Progenitor cell of endocrine pancreas (in vitro differentiated cells): ENCODE measurements at places on chromosomes 16 and 17. TPM values are rescaled to one million over a fixed set of nuclear protein-coding genes. Genes with fewer than 3 reads are reported as not detected.

- peak overlapping the region; percentile 63 for H3K4me3 ChIP-seq
- H3K4me1 ChIP-seq, result peaks cover 3% of the 10 kb centered on the region
- peaks cover 32% of the 10 kb centered on the region for H3K27me3 ChIP-seq
- H3K27ac ChIP-seq, result no peak overlapping the region
Measured at GRCh38 chr16:2195322-2196161, 863 bp downstream of the CASKIN1 start.

- H3K4me3 ChIP-seq, result no peak overlapping the region
- no peak for DNase-seq
- no peak overlapping the region for H3K27ac ChIP-seq
- H3K27me3 ChIP-seq, result no peaks in the 10 kb centered on the region
- H3K4me1 ChIP-seq, result peaks cover 6% of the 10 kb centered on the region
- H3K36me3 ChIP-seq, result peaks cover 5% of the 10 kb centered on the region
Measured at GRCh38 chr17:80023481-80024205, 12.0 kb downstream of the TBC1D16 start.

Gene KREMEN2
- 0.31 and 0.47 TPM in 2 replicates for total RNA-seq

Gene POLR3E
- total RNA-seq, result 65.0 and 69.6 TPM in 2 replicates

- peak; percentile 40 for DNase-seq
- H3K36me3 ChIP-seq, result no peaks in the 10 kb centered on the region
- H3K27ac ChIP-seq, result no peak overlapping the region
- H3K27me3 ChIP-seq, result peaks cover 29% of the 10 kb centered on the region
Measured at GRCh38 chr17:34556384-34556783, 23.0 kb upstream of the TMEM132E start.

Gene GJC1
- total RNA-seq, result 75.2 and 76.5 TPM in 2 replicates

DNA sequence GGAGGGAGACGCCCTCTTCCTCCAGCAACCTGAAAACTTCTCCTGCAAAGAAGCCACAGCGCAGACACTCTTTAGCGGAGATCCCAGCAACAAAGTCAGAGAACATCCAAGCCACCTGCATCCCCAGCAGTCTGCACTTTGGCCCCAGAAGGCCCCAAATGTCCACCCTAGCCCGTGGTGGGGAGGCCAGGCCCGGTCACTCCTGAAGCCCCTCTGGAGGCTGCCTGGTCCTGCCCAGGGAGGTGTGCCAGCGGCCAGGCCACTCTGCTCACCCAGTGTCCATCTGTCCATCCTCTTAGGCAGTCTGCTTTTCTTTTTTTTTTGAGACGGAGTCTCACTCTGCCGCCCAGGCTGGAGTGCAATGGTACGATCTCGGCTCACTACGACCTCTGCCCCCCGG is 5.4 kb downstream of the HAGHL start:
- H3K27ac ChIP-seq, result no peak overlapping the region
- H3K4me3 ChIP-seq, result no peak overlapping the region
- H3K4me1 ChIP-seq, result no peaks in the 10 kb centered on the region
- peaks cover 5% of the 10 kb centered on the region for H3K36me3 ChIP-seq
- no peak for DNase-seq

DNA sequence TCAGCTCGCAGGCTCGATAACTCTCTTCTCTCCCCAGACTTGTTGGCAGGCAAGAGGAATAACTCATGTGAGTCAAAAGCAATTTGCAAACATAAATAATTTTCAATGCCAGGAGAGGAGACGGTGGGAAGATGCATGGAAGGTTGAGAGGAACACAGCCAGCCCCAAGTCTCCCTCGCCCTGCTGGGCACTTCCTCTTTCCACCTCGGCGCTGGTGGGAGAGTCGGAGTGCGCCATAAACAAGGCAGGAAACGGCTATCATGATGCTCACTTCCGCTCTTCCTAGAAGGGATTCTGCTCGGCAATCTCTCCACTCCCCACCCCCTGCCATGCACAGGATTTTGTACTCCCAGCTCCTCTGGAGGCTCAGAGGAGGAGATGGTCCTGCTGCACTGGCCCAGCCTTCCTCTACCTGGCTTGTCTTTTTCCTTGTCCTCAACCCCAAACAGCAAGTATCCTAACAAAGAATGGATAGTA is 13.0 kb downstream of the CBX4 start:
- no peak overlapping the region for H3K27ac ChIP-seq
- peaks cover 3% of the 10 kb centered on the region for H3K36me3 ChIP-seq
- H3K4me3 ChIP-seq, result no peak overlapping the region

DNA sequence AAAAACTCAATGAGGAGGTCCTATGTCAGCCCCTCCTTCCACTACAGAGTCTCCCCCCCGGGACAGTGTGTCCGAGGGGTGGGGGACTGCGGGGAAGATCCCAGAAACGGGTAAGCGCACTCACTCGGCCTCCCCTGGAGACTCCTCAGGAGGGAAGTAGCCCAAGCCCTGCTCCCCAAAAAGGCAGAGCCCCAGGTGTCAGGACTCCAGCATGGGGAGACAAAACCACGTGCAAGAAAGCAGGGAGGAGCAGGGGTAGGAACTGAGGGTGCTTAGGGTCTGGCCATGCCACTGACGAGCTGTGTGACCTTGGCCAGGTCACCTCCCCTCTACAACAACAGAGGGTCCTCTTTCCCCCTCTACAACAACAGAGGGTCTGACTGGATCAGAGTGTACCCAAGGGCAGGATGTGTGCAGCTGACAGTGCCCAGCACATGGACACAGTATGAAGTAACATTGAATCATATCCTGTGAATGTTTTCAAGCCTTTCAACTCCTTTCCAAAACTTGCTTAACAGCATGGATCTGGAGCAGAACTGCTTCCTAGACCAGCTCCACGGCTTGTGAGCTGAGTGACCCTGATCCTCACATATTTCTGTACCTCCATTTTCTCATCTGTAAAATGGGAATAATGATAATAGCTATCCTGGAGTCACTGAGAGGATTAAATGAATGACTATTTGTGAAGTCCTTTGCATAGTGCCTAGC is 2.1 kb upstream of the NAGS start:
- peaks cover 45% of the 10 kb centered on the region for H3K27me3 ChIP-seq
- no peak for DNase-seq
- no peak overlapping the region for H3K27ac ChIP-seq
- H3K36me3 ChIP-seq, result no peaks in the 10 kb centered on the region

Gene NPIPB8
- 0.77 and 1.3 TPM in 2 replicates for total RNA-seq

GRCh38 chr17:75587675-75588595 is at the start of gene MYO15B:
Gene MYO15B (plus strand): TSS chr17:75587800. CDS start chr17:75588058, 258 bp downstream.
- peak within 1 kb of the TSS; percentile 72 for H3K4me3 ChIP-seq
- no peaks in the 10 kb centered on the region for H3K27me3 ChIP-seq
- no peaks in the 10 kb centered on the region for H3K36me3 ChIP-seq
- H3K4me1 ChIP-seq, result peaks cover 5% of the 10 kb centered on the region

DNA sequence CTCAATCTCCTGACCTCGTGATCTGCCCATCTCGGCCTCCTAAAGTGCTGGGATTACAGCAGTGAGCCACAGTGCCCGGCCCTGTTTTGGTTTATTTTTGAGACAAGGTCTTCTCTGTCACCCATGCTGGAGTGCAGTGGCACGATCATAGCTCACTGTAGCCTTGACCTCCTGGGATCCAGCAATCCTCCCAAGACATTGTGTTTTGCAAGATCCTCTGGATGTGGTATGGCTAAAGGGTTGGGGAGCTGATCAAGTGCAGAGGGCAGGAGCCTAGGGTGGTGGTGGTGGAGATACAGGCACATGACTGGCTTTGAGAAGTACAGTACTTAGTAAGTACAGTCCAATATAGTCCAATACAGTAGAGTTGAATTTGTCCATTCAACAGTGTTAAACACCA is 16.6 kb upstream of the TNS4 start:
- no peaks in the 10 kb centered on the region for H3K4me1 ChIP-seq
- H3K27me3 ChIP-seq, result peaks cover 28% of the 10 kb centered on the region
- no peak overlapping the region for H3K4me3 ChIP-seq
- H3K36me3 ChIP-seq, result no peaks in the 10 kb centered on the region

DNA sequence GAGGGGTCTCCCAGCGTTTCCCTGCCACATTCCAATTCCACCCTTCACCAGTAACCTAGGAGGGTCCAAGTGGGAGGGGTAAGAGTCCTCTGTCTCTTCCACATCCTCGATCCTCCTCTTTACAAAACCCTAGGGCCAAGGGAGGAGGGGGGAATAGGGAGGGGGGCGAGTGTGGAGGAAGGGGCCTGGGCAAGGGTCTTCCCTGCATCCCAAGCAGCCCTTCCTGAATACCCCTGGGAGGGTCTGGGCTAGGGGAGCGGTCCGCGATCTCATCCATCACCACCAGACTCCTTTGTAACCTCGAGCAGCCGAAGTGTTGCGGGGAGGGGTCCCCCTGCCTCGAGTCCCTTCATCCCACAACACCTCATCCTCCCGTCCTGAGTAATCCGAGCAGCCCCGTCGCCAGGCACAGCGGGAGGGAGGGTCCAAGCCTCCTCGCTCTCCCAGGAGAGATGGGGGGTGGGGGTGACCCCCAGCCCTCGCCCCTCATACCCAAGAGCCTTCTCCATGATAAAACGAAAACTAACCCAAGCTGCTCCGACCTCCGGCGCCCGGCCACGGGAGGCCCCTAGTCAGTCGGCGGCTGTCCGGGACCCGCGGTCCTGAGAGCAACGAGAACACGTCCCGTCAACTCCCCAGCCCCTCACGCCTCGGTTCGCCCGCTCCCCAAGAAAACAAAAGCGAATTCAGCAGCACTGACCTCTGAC is 502 bp downstream of the SMPD3 start:
- H3K27me3 ChIP-seq, result peaks cover 25% of the 10 kb centered on the region
- H3K36me3 ChIP-seq, result no peaks in the 10 kb centered on the region
- H3K27ac ChIP-seq, result no peak overlapping the region
- peaks cover 10% of the 10 kb centered on the region for H3K4me1 ChIP-seq

- peaks cover 5% of the 10 kb centered on the region for H3K4me1 ChIP-seq
- H3K27ac ChIP-seq, result no peak overlapping the region
- H3K4me3 ChIP-seq, result no peak overlapping the region
- H3K27me3 ChIP-seq, result peaks cover 77% of the 10 kb centered on the region
- H3K36me3 ChIP-seq, result no peaks in the 10 kb centered on the region
Measured at GRCh38 chr17:8015236-8015956, 13.0 kb downstream of the GUCY2D start.

DNA sequence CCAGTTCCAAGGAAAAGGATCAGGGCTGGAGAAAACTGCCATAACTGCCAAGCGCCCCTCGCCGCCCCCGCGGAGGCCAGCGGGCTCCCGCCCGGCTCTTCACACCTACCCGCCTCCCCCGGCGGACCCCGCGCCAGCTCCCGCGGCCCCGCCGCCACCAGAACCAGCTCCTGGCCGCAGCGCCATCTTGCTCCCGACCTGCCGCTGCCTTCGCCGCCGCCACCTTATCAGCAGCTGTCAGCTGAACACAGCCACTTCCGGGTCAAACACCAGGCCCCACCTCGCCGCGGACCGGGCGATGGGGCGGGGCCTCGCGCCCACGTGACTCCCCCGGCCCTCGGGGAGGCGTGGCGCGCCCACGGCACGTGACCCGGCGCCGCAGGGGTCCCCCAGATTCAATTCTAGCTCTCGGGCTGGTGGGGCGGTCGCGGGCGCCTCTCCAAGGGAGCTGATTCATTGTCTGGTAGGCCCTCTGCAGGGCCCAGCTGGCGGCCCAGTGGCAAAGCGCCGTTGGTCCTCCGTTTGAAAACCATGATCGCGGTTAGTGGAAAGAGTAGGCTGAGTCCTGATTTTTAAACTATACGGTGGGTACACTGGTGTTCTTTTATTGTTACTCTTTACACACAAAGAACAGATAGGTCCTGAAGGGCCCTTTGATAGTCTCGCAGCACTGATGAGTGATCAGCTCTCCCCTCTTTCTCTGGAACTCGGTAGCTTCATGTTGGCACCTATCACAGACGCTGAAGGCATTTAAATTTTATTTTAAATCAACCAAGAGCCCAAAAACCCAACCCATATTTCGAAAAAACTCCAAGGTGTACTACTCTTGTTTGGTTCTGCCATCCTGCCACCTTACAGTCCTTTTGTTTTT is at the start of gene SYNRG:
Gene SYNRG, minus strand, starts transcription at position 249 of the 871 bp plus-strand sequence. Its CDS starts 63 bp downstream, at position 186.
- peak within 1 kb of the TSS; percentile 92 for H3K4me3 ChIP-seq
- peak; percentile 96 for DNase-seq
- H3K36me3 ChIP-seq, result peaks cover 20% of the 10 kb centered on the region
- peak within 1 kb of the TSS; percentile 97 for H3K27ac ChIP-seq
- peaks cover 14% of the 10 kb centered on the region for H3K4me1 ChIP-seq

Gene PTRH2
- total RNA-seq, result 19.2 and 23.8 TPM in 2 replicates

GRCh38 chr16:22214402-22214801 is 8.3 kb downstream of the EEF2K start:
- no peaks in the 10 kb centered on the region for H3K27me3 ChIP-seq
- H3K36me3 ChIP-seq, result peaks cover 3% of the 10 kb centered on the region
- no peak for DNase-seq
- H3K27ac ChIP-seq, result no peak overlapping the region

Gene ZFP90
- 58.6 and 60.3 TPM in 2 replicates for total RNA-seq

Gene PDILT
- total RNA-seq, result not detected in 2 replicates

GRCh38 chr16:4115209-4115948 is 863 bp downstream of the ADCY9 start:
- peaks cover 56% of the 10 kb centered on the region for H3K27me3 ChIP-seq
- peaks cover 6% of the 10 kb centered on the region for H3K36me3 ChIP-seq
- H3K27ac ChIP-seq, result no peak overlapping the region
- DNase-seq, result peak; percentile 41

GRCh38 chr16:84058664-84059063 is 16.1 kb upstream of the SLC38A8 start:
- no peaks in the 10 kb centered on the region for H3K27me3 ChIP-seq
- H3K4me1 ChIP-seq, result peaks cover 4% of the 10 kb centered on the region
- peaks cover 28% of the 10 kb centered on the region for H3K36me3 ChIP-seq
- H3K27ac ChIP-seq, result no peak overlapping the region
- DNase-seq, result no peak
- no peak overlapping the region for H3K4me3 ChIP-seq

DNA sequence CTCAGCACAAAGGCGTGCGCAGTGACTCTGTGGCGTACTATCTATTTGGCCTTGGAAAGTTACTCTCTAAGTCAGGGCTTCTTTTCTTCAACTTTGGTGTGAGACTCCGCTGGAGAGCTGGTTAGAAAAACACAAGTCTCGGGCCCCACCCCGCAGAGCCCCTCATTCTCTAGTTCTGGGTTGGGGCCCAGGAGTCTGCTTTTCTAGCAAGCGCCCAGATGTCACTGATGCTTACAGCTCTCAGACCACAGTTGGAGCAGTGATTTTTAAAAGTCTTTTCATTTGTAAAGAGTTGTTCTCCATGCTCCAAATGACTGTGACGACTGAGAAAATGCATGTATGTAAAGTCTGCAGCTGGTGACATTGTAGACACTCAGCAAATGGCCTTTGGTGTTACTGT is 582.3 kb downstream of the WWOX start:
- DNase-seq, result no peak
- H3K36me3 ChIP-seq, result no peaks in the 10 kb centered on the region
- H3K4me3 ChIP-seq, result no peak overlapping the region
- no peak overlapping the region for H3K27ac ChIP-seq

Gene SHCBP1
- 7.7 and 8.3 TPM in 2 replicates for total RNA-seq

Gene C16orf96
- 1.2 and 1.7 TPM in 2 replicates for total RNA-seq

DNA sequence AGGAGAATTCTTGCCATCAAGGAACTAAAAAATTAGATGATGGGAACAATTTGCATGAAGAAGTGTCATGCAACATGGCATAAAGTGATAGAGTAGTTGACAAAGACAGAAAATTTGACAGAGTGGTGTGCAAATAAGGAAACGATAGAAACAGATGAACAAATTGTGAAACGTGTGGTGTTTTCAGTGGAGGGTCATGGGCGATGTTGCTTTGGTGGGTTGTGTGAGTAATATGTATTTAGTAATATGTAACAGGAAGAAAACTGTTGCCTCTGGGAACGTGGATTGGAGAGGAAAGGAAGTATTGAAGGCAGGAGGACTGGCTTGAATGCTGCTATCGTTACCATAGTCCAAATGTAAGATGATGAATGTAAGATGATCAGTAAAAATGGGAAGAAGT is 3.6 kb downstream of the COX10 start:
- no peak overlapping the region for H3K27ac ChIP-seq
- H3K4me1 ChIP-seq, result peaks cover 23% of the 10 kb centered on the region
- H3K4me3 ChIP-seq, result no peak overlapping the region
- DNase-seq, result no peak
- H3K36me3 ChIP-seq, result peaks cover 10% of the 10 kb centered on the region

Gene IL21R
- total RNA-seq, result not detected in 2 replicates
